Left forelimb (tissue), 1 donor: ENCODE measurements at places on chromosomes 5 and 9.

- no peak for DNase-seq
These were observed 335.1 kb upstream of the DMAC1 start for GRCh38 chr9:8134635-8135034.

GRCh38 chr5:52898961-52899680 lies 90.0 kb upstream of the ITGA2 start:
- DNase-seq, result no peak

DNA sequence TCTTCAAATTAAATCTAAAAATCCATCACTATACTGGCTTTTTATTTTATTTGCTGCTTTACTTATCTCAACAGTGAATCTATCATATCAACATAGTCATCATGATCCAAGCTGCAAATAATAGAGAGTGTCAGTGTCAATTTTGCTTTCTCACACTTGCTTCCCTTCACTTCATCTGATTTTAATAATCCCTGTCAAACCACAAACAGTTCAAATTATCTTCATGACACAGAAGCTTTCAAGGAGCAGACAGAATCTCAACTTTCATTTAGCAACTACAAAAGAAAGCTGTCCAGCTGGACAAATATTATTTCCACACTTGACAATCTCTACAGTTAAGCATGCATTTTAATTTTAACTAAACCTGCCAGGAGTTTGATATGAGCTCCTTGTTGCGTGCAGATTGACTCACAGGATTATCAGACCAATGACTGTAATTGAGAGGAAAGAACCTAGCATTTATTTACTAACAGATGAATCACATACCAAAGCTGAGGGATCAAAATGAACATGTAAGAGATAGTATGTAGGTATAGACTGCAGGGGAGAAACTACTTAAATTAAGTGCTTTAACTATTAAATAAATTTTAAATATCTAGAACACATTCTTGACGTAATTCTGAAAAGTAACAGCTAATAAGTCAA lies 56.0 kb downstream of the KIAA0825 start:
- no peak for DNase-seq

DNA sequence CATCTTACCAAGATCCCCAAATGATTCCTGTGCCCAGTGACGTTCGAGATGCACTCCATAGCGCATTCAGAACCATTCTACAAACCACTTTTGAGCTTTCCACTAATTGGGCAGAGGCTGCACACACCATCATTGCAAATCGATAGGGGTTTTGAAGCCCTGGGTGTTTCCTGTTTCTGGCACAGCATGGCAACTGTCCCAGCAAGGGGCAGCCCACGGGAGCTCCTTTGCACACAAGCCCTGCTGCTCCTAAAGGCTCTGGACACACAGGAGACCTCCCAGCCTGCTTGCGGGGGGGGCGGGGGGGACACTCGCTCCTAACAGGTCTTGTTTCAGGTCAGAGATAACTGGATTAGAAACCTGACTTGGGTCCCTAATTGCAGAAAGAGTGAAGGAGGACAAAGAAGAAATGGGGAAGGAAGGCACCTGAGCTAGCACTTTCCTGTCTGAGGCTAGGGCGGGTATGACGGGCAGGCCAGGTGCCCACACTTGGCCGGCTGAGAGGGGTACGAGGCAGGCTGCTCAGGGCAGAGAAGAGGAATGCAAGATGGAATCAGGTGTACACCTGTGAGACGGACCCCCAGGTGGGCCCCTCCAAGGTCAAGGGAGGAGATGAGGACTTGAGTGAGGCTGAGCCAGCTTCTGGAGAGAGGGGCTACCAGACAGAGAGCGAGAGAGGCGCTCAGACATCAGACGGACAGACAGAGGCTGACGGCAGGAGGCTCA lies 820 bp downstream of the FBP1 start:
- DNase-seq, result no peak

DNA sequence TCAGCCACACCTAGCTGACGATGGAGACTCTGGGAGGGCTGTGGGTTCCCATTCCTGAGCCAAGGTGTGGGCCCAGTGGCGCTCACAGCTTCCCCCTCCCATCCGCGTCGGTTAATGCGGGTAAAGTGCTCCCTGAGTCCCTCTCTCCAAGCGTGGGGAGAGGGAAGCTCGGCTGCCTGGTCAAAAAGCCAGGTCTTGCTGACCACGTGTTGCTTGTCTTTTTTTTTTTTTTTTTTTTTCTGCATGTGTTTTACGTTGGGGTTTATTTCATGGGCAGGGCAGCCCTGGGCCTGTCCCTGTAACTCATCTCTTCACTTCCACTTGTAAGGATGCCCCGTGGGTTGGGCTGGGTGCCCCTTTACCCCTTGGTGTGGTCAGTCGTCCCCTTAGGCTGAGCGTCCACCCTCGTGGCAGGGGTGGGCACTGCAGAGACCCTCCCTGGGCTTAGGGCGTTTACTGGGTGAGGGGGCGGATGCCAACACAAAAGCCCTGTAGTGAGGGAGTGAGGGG lies 11.9 kb downstream of the NKD2 start:
- no peak for DNase-seq

DNA sequence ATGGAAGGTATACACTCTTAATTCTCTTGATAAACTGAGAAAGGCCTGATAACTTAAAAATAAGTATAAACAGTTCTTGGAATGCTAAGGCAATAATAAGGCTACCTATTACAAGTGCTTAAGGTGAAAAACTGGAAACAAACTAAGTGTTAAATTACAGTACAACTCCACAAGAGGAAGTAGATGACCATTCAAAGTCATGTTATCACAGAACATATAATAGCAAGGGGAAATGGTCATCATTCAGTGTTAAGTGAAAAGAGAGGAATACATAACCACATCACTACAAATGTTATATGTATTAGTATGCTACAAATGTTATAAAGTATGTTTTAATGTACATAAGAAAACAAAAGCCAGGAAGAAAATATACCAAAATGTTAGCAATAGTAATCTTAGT lies 135.9 kb downstream of the CCDC192 start:
- no peak for DNase-seq

GRCh38 chr9:123933440-123934212 lies 3.7 kb upstream of the DENND1A start:
- no peak for DNase-seq

DNA sequence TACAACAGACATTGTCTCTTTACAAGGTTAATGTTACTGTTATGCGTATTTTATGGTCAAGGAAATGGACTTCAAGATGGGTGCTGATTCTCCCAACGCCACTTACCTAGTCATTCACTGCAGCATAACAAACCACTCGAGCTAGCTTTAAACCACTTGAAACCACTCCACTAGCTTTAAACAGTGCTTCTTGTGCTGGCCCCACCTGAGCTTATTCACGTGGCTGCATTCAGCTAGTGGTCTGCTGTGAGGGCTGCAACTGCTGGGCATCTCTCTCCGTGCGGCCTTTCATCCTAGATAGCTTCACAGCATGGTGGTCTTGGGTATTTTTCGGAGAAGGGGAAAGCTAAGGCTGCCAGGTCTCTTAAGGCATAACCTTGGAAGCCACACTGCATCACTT lies 3.5 kb upstream of the HRH2 start:
- no peak for DNase-seq

- no peak for DNase-seq
These were observed 151.6 kb downstream of the PALM2AKAP2 start for GRCh38 chr9:109931623-109932022.

- no peak for DNase-seq
These were observed 240.7 kb downstream of the ARRDC3 start for GRCh38 chr5:91142386-91142785.

DNA sequence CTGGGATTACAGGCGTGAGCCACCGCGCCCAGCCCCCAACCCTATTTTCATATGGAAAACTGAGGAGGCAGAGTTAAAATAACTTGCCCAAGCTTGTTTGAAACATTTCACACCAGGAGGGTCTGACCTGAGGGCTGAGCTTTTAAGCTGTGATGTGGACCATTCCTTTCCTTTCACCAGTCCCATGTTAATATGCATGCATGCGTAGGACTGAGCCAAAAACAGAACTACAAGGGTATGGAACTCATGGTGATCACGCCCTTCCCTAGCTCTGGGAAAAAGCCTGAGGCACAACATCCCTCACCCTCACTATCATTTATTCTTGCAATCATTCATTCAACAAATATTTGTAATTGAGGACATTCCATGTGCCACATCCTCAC lies 87.4 kb upstream of the FAM169A start:
- DNase-seq, result no peak

- no peak for DNase-seq
These were observed 3.1 kb downstream of the KCTD16 start for GRCh38 chr5:144173766-144174165.

- DNase-seq, result peak; percentile 41
These were observed 119.3 kb downstream of the C5orf15 start for GRCh38 chr5:133849116-133849515.

DNA sequence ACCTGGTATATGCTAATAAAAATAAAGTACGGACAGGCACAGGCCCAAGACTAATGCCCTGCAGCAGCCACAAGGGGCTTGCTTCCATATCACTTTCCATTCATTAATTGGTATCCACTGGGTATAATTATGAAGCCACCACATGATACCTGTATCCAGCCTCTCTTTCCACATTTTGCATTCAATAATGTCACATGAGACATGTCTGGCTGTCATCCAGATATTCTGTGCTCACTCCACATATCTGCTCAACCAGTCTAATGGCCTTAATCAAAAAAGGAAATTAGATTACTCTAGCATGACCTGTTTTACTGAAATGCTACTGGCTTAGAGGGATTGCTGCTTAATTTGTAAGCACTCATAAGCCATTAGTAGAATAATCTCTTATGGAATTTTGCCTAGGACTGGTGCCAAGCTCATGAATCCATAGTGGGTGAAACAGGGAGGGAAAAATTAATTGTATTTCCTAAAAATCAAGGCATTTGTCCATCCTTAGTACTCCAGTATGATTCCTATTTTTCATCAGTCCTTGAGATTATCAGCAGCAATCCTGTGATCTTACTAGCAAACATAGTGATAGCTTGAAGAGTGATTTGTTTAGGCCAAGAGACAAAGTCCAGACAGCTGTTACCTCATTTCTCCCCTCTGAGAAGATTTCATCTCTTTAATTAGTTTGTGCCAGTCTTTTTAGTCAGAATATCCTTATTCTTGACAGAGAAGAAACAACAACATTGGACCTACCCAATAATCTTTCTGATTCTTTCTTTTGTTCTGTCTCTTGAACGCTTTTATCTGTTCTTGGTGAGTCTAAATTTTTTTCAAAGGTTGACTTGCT lies 119.2 kb upstream of the ABCA1 start:
- DNase-seq, result no peak

DNA sequence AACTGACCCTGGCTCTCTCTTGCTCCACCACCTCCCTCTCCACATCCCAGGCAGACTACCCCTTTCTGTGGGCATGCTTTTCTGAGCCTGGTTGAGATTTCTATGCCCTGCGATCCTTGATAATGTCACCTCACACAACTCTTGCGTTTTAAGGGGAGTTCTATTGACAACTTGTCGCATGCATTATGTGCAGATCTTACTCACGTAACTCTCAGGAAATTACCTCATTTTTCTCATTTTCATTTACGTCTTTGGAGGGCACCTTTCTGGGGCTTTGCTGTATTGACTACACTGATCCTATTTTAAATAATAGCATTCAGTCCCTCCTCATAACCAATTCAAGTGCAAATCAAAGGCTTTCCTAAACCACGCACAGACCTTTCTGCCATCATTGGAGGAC lies 140.4 kb upstream of the WWC1 start:
- DNase-seq, result no peak

GRCh38 chr9:107593224-107593870 lies 103.8 kb upstream of the KLF4 start:
- no peak for DNase-seq

DNA sequence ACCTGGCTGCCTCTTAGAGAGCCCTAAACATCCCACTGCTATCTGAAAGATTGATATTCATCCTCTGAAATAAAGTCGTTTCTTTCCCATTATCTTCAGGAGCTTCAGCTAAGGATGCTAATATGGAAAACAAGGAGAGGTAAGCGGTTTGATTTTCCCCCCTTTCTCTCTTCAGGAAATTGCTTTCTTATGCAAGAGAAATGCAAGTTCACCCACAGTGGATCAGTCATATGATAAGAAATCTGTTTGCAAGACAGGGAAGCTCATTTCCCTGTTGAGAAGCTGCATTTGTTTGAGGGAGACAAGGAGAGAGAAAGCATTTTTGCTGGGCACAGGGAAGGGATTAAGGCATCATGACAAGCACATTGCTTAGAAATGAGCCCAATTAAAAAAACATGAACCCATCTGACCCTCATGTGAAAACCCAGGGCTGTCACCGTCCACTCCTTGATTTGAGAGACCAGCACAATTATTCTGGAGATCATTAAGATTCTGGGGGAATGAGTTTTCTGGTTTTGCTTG lies 53.7 kb upstream of the BOD1 start:
- no peak for DNase-seq
